ENCODE measurements at places on chromosomes 12 and 14.

DNA sequence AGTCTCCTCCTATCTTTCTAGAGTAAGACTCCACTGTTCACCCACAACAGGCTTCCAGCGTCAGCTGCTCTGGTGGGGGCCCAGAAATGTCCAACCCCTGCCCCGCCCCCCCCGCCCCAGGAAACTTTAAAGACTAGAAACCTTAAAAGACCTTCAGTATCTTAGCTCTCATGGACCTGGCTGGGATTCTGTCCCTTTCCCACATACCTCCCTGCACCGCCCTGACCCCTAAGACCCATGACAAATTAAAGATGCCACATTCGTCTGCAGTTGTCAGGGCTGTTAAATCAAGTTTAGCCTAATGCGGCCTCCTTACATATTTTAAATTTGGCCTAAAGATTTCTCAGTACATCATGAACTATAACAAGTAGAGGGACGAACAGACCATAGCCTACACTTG is 10.0 kb upstream of the SERPINA10 start:
- no peak for DNase-seq

GRCh38 chr12:104490186-104490585 is 33.4 kb downstream of the CHST11 start:
- no peak for DNase-seq

GRCh38 chr12:25146686-25147085 is 48.3 kb downstream of the DNAI7 start:
- no peak for DNase-seq

- DNase-seq, result peak; percentile 18
These were observed 678 bp downstream of the ZBTB25 start for GRCh38 chr14:64502887-64503433.

GRCh38 chr14:77076113-77076631 is 21.9 kb upstream of the CIPC start:
- peak; percentile 75 for DNase-seq

DNA sequence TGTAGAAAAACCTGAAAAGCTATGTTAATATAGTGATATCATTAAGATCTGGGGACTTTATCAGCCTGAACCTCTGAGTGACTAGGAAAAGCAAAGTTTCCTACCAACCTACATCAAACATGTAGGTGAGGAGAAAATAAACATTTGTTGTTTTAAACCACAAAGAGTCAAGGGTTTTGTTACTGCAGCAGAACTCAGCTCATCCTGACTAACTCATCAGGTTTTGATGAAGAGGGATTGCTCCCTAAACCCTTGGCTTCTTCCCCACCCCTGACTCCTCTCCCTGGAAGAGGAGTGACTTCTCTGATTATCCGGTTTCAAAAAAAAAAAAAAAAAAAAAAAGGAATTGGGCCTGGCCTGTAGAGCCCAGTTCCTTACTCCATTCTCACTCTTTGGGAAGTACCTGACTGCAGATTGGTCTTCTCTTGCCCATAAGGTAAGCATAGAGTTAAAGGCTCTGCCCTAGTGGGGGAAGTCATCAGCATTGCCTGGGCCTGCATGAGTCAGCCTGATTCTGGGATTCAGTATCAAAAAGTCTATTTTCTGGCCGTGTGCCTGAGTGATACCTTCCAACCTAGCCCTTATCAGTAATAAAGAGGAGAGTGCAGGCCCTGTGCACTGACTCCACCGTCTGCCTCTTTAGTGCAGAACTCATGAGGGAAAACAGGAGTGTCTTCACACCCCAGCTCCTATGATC is 16.9 kb downstream of the BDKRB1 start:
- peak; percentile 42 for DNase-seq

GRCh38 chr12:110038741-110039084 is 9.6 kb downstream of the C12orf76 start:
- no peak for DNase-seq

DNA sequence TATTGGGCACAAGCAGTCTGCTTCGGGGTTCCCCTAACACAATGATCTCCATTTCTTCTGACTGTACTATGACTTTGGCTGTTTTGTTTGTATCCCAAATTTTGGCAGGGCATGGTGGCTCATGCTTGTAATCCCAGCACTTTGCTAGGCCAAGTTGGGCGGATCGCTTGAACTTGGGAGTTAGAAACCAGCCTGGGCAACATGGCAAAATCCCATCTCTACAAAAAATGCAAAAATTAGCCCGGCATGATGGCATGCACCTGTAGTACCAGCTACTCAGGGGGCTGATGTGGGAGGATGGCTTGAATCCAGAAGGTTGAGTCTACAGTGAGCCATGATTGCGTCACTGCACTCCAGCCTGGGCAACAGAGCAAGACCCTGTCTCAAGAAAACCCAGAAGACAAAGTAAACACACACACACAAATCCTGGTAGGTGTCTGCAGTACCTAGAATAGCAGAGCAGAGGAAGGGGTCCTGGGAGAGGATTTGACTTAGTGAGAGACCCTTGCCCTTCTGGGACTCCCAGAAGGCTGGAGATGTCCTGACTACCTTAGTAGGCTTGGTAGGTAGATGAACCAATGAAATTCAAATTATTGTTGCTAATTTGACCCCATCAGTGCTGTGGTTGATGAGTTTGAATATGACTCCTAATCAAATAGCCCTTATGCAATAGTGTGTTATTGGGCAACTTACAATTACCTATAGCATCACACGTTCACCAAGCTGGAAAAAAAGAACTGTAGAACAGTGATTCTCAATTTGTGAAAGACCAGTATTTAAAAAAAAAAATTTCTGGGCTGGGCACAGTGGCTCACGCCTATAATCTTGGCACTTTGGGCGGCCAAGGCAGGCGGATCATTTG is 6.8 kb upstream of the AEBP2 start:
- DNase-seq, result no peak

- no peak for DNase-seq
These were observed 68.3 kb downstream of the SCARB1 start for GRCh38 chr12:124795081-124795948.

DNA sequence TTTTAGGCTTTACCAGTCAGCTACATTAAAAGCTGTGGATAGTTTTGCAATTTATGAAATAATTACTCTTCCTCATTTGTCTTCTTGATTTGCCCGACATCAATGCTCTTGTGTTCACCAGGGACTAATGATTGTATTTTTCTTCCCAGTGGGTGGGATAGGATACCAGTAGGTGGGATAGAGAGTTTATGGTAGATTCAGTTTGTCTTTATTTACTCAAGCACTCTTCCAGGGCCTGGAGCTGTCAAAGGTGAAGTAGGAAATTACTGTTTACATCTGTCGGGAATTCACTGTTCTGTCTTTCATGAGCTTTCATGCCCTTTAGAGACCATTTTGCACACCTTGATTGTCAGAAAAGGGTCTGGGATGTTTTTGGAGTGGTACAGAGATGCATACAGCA is 36.6 kb downstream of the ETV6 start:
- DNase-seq, result no peak

GRCh38 chr14:21780429-21781084 is 106.9 kb upstream of the OR4E1 start:
- no peak for DNase-seq

- peak; percentile 55 for DNase-seq
These were observed 20.9 kb downstream of the PDE6H start for GRCh38 chr12:14993537-14994266.

GRCh38 chr12:6200256-6201212 is at the start of gene CD9:
Gene CD9 (plus strand): TSS chr12:6200400. CDS start chr12:6200500, 100 bp downstream.
- no peak for DNase-seq

DNA sequence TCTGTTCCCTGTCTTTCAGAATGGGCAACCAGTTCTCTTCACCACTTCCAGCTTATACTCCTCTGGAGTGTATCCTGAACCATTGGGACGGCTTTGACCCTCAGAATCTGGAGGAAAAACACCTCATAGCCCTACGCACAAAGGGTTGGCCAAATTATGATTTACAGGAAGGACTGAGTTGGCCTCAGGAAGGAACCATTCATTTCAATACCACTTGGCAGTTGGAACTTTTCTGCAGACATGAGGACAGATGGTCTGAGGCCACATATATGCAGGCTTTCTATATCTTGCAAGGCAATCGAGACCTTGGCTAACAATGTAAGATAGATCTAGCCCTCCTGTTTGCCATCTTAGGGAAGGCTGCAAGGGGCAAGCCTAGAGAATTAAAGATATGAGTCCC is 24.0 kb downstream of the CLECL1 start:
- no peak for DNase-seq

DNA sequence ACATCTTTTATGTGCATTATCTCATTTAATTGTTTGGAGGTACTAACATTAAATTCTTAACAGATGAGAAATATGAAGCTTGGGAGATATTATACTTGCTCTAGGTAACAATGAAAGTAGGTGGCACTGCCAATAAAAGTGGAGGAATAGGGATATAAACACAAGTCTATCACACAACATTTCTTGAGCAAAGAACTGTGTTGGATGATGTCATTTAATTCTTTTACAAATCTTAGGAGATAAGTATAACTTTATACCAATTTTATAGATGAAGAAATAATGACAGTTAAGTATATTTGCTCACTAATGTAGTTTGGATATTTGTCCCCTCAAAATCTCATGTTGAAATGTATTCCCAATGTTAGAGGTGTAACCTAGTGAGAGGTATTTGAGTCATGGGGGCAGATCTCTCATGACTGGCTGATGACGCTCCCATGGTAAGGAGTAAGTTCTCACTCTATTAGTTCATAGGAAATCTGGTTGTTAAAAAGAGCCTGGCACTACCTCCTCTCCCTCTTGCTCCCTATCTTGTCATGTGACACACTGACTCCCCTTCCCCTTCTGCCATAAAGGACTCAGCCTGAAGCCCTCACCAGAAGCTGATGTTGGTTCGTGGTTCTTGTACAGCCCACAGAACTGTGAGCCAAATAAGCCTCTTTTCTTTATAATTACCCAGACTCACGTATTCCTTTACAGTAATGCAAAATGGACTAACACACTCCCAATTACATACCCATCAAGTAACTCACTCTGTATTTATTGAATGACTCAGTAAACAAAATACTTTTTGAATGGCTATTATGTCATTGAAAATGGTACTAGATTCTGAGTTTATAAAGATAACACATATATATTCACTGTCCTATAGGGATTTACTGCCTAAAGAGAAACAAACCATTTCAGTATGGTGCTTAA is 146.8 kb upstream of the KITLG start:
- peak; percentile 57 for DNase-seq

DNA sequence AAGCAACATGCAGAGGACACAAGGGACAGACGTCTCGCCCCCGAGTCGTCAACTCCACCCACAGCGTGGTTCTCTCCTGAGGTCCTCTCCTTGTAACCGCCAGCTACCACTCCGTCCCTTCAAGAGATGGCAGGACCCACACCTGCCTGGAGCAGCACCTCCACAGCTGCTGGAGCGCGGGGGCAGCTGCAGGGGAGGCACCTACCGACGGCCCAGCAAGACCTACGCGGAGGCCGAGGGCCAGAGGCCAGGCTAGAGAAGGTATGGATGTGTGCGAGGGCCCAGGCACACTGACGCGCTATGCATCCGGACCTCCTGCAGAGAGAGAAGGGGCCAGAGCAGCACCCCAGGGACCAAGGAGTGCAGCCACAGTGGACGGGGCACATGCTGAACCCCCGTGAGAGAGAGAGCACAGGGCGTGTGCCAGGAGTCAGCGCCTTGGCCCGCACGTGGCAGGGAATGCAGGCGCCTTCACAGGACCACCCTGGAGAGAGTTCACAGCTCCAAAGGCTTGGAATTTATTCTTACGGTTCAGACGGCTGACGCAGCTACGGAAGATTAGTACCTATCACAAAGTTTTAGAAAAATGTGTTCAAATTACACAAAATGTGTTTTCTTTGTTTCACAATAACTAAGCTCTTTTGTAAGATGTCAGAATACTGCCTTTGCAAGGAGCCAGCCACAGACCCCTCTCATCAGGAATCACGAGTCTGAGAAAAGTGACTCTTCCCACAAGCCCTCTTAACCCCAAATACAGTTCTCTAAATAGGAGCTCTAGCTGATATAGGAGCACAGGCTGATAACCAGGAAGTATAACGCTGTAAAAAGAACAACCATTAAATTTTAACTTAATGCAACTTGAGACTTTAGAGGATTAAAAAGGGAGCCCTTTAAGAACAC is 36.8 kb downstream of the CDC42BPB start:
- no peak for DNase-seq

- peak; percentile 93 for DNase-seq
These were observed 416.0 kb downstream of the LRIG3 start for GRCh38 chr12:58504143-58504938.

DNA sequence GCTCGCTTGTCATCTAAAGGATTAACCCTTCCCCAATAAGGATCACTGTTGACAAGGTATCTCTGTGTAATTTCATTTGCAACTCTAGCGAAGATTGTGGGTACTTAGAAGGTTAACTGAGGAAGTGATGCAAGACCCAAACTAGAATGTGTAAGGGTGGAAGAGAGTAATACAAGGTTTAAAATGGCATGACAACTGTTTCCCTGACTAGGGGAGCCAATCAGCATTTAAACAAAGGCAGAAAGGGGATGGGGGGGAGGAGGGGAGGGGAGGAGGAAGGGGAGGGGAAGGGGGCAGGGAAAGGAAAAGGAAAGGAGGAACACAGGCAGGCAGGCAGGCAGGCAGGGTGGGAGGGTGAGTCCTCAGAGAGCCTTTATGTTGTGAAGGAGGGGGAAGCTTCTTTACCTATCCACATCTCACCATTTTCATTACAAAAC is 31.1 kb downstream of the NRDE2 start:
- DNase-seq, result no peak

Measured in fibroblast of mammary gland (primary cell).